ENCODE measurements at places on chromosomes 6 and 20.

DNA sequence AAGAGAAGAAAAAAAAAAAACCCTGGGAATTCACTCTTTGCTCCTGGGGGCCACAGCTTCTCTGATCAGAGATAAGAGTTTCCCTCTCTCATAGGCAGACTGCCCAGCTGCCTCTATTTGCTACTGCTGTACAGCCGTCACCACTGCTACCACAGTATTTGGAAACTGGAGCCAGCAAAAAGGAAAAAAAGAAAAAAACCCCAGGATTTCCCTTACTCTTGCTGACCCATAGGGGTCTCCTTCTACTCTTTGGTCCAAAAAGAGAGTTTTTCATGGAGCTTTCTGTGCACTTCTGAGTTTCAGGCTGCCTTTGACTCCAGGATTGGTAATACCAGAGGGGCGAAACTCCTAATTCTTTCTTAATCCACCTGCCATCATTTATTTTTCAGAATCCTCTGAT is 89.7 kb downstream of the MDGA1 start:
- no peak for DNase-seq

- DNase-seq, result no peak
Measured at GRCh38 chr6:147170269-147170668, 33.9 kb upstream of the STXBP5 start.

GRCh38 chr6:114000069-114000468 is 29.1 kb upstream of the HDAC2 start:
- no peak for DNase-seq

- no peak for DNase-seq
Measured at GRCh38 chr6:149111556-149112115, 205.9 kb upstream of the TAB2 start.

GRCh38 chr6:155595284-155595683 is 139.6 kb upstream of the NOX3 start:
- no peak for DNase-seq

- no peak for DNase-seq
Measured at GRCh38 chr20:18645851-18646250, 58.0 kb downstream of the DTD1 start.

GRCh38 chr6:2953098-2953497 is 18.3 kb downstream of the SERPINB6 start:
- DNase-seq, result no peak

DNA sequence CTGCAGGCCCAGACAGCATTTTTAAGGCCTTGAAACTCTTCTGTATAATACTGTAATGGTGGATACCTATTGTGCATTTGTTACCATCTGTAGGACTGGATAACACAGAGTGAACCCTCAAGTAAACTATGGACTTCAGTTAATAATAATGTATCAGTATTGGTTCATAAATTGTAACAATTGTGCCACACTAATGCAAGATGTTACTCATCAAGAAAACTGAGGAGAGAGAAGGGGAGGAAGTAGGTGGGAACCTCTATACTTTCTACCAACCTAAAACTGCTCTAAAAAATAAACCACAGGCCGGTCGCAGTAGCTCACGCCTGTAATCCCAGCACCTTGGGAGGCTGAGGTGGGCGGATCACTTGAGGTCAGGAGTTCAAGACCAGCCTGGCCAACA is 10.8 kb downstream of the MAPK13 start:
- DNase-seq, result no peak

- DNase-seq, result no peak
Measured at GRCh38 chr6:32974541-32975308, 6.3 kb downstream of the BRD2 start.

DNA sequence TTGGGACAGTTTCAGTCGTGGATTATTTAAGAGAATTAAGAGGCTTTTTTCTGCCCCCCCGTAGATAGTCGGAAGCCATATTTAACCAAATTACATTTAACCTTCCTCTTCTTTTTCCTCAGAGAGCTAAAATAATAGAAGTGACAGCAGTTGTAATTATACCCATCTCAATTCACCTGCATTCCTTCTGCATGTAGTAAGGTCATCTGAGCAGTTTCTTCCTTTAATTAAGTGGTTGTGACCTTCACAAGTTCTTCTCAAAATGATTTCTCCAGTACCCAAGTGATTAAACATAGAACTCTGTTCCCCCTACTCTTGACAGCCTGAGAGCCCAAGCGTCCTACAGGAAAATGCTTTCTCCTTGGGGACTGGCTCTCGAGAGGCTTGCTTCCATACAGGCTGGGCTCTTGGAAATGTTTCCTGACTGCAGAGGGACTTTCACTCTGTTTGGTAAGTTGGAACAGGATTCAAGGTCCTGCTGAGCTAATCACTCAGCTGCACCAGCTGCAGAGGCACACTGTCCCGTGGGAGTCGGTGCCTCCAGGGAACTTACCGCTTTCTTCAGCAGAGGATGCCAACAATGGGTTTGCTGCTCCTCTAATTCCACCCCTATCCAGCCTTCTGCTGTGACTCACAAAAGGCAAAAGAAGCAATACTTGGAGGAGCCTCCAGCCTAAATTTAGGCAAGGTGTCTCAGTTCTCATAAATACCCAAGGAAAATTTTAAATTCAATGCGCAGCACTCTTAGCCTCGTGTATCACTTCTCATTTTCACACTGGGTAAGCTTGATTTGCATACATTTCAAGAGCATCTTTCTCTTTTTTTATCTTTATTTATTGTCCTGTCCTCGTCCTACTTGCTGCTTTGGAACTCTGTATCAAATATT is 414.9 kb downstream of the KIF16B start:
- no peak for DNase-seq

- no peak for DNase-seq
Measured at GRCh38 chr6:39178804-39179203, 50.5 kb downstream of the KCNK5 start.

- DNase-seq, result no peak
Measured at GRCh38 chr6:85451565-85452306, 1.9 kb downstream of the NT5E start.

DNA sequence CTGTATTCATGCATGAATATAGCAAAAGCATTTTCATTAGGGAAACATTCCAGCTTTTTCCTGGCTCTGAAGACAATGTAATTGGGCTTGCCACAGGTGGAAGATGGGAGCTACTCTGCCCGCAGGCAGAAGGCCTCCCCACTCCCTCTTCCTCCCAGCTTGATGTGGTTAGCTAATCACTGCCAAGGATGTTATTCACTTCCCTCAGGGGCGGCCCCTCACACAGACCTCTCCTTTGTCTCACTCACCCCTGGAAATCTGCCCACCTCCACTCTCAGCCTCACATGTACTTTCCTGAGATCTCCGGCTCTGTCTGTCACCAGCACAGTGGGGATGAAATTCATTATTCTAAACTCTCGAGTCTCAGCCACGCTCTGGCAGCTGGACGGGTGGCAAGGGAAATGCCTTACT is 100.7 kb downstream of the ANKRD60 start:
- DNase-seq, result peak; percentile 15

- DNase-seq, result no peak
Measured at GRCh38 chr6:11688425-11688709, 90.2 kb downstream of the ADTRP start.

DNA sequence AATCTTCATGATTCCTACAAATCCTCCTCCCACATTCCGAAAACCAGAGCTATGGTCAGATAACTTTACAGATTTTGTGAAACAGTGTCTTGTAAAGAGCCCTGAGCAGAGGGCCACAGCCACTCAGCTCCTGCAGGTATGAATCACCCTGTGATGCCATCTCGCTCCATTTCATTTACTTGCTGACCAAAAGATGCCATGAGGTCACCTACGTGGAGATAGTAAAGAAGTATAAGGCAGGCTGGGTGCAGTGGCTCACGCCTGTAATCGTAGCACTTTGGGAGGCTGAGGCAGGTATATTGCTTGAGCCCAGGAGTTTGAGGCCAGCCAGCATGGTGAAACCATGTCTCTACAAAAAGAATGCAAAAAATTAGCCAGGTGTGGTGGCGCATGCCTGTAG is 30.9 kb downstream of the STK4 start:
- DNase-seq, result no peak

- no peak for DNase-seq
Measured at GRCh38 chr20:36823121-36823520, 49.6 kb upstream of the DSN1 start.

GRCh38 chr6:156884306-156884705 is 107.1 kb downstream of the ARID1B start:
- no peak for DNase-seq

DNA sequence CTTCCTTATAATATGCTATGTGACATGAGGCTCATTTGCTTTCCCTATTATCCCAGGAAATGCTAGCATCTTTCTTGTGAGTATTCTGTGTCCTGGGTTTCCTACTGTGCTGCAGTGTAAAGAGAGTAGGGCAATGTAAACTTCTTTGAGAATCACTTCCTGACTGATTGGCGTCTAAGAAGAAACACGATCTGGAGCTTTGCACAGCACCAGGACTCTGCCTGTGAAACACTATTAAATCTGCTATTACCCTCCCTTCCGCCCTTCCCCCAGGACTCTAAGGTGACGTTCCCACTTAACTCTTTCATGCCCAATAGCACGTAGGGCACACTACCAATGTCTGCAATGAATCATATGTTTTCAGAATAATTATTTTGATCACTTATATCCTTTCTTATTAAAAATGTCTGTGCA is 607.3 kb upstream of the CITED2 start:
- DNase-seq, result no peak

GRCh38 chr6:125195526-125195925 is 42.0 kb downstream of the TPD52L1 start:
- no peak for DNase-seq

GRCh38 chr6:17239260-17239659 is 41.9 kb upstream of the RBM24 start:
- no peak for DNase-seq

- DNase-seq, result no peak
Measured at GRCh38 chr6:107973594-107973993, 15.6 kb upstream of the SEC63 start.

DNA sequence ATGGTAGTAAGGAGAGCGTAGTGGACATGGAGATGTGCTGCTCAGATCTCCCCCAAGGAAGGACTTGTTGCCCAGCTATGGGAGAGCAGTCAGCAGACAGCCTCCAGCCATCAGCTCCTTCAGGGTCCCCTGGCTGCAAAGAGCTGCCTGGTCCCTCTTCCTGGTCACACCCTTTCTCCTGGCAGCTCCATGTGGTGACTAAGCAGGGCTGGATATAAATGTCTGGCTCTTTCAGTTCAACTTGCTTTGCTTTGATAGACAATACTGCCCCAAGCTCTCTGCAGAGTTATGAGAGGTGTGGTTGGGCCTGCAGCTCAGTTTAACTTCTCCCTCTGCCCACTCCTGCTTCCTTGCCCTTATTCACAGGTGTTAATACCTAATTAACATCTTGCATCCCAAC is 64.1 kb upstream of the DDR1 start:
- DNase-seq, result no peak

- no peak for DNase-seq
Measured at GRCh38 chr6:43123461-43124314, 47.4 kb upstream of the SRF start.

GRCh38 chr6:106324726-106325335 is 729 bp downstream of the ATG5 start:
- no peak for DNase-seq

DNA sequence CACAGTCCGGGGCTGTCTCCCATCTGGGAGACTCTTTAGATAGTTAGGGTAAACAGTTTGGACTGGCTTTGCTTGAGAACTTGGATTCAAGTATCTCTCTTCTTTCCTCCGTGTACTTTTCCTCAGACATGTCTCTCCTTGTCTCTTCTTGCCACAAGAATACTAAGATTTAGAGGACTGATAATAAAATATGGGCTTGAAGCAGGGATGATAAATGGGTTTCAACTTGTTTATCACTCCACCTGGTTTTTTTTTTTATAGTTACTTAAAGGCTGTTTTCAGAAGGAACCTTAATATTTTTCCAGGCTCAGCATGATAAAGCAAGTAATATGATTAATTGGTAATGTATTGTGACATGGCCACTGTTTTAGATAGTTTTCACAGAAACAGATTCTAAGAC is 40.9 kb upstream of the KIF13A start:
- no peak for DNase-seq

GRCh38 chr20:51220293-51220706 is 197.4 kb upstream of the KCNG1 start:
- DNase-seq, result peak; percentile 64

GRCh38 chr6:90940812-90941481 is 354.1 kb upstream of the MAP3K7 start:
- no peak for DNase-seq

GRCh38 chr20:48799328-48800105 is 28.3 kb downstream of the PREX1 start:
- no peak for DNase-seq

DNA sequence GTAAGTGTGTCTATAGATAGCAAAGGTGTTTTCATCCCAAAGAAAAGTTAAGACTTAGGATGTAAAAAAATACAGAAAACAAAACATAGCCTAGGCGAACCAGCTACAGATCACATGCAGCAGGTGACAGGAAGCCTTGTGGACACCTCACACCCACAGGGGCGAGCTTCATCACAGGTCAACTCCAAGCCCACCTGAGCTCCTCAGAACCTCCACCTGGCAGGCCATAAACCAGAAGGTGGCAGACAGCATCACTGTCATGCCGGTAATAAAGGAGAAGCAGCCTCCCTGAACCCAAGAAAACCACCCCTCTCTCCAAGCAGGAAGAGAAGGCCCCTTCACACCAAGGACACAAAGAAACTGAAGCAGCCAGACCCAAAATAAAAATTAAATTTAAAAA is 1.0 kb downstream of the RALGAPA2 start:
- no peak for DNase-seq

DNA sequence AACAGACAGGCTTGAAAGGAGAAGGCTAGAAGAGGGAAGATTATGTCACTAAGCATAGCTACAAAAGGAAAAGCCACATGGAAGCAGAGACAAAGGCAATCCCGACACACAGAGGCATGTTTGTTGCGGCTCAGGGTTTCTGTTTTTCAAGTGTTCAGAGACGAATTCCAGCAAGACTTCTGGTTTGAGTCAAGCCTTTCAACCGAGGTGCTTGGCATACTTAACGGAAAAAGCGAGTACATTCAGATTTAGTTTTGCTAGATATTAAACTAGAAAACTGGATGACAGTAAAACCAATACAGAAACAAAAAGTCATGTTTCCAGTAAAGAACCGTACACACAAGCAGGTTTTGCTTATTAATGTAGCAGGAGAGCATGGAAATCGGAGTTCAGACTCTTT is 27.2 kb downstream of the MCUR1 start:
- DNase-seq, result no peak

GRCh38 chr6:50442531-50443040 is 270.7 kb upstream of the TFAP2D start:
- DNase-seq, result no peak

DNA sequence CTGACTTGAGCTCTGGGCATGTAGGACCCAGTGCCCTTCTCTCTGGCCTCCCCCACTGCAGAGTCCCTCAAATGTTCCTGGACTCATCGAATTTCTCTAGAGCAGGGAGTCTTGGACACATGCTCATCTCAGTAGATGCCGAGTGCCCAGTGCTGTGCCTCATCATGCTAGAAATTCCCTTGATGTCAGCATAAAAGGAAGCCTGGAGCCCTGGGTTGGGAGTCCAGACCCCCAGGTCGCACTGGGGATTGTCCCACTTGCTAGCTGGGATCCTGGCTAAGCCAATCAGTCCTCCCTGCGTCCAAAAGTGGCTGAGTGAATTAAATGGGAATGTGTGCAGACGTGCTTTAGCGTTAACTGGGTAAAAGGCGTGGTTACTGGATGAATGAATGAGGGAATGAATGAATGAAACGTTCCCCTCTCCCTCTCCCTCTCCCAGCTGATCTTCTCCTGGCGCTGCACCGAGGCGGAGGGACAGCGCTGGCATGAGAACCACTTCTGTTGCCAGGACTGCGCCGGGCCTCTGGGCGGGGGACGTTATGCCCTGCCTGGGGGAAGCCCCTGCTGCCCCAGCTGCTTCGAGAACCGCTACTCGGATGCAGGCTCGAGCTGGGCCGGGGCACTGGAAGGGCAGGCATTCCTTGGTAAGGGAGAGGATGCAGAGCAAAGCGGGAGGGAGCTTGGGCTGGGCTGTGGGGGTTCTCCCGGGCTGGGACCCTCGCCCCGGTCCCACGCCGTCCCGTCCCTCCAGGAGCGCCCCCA is 1.6 kb upstream of the TOMM6 start:
- DNase-seq, result no peak

Measured in activated T-cell treated with anti-CD3 and anti-CD28 coated beads for 48 hours (primary cell).